Stomach (tissue), 19 donors: ENCODE measurements at places on chromosomes 7 and 10. TPM values are rescaled to one million over a fixed set of nuclear protein-coding genes. Genes with fewer than 3 reads are reported as not detected.

DNA sequence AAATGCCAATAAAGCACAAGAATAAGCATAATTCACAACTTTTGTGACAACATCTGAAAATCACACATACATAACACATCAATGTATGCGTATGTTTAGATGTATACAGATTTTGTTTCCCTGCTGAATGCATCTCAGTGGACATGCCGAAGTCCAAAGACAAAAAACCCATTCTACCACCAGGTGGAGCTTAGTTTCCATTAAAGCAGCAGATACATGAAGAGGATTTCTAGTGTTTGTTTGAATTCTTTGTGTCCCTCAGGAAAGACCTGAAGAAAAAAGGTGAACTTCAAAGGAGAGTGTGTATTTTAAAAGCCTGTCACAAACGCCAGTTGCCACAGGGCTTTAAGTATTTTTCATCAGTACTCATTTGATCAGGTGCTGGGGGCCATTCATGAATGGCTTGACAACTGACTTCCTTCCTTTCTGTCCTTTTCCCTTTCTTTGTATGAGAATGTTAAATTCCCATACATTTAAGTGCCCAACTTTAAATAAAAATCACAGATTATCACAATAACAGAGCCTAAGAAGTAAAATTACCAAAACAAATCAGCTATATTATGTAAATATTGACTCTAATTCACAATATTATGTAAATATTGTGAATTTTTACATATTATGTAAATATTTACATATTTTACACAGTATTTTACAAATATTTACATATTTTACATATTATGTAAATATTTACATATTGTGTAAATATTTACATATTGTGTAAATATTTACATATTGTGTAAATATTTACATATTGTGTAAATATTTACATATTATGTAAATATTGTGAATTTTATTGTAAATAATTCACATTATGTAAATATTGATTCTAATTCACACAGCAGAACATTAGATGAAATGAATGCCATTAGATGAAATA lies 343.0 kb downstream of the CRPPA start:
- no peak for DNase-seq

GRCh38 chr10:13848520-13849445 lies 262.0 kb downstream of the PRPF18 start:
- DNase-seq: no peak

DNA sequence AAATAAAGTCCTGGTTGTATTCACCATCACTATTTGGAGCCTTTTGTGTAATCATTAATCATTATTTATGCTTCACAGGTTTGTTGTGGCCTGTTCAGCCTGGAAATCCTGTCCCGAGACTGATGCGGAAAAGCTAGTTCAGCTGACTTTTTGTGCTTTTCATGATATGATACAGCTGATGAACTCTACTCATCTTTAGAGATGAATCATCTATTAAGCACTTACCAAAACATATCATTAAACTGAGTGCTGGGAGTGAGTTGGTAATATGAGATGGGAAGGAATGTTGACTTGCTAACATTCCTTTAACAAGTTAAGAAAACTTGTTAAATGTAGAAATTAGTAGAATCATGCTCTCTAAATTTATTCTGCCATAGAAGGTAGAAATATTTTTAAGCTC lies 53.0 kb downstream of the CROT start:
- DNase-seq: no peak

GRCh38 chr7:16627236-16627635 lies 18.3 kb downstream of the ANKMY2 start:
- no peak for DNase-seq

GRCh38 chr7:72437610-72438009 lies 25.5 kb upstream of the CALN1 start:
- DNase-seq: no peak

GRCh38 chr10:17425584-17426262 lies 28.7 kb downstream of the ST8SIA6 start:
- peak; percentile 33 for DNase-seq

GRCh38 chr7:20229646-20230500 lies 12.7 kb upstream of the MACC1 start:
- no peak for DNase-seq

Gene VWA2
- polyA plus RNA-seq: 6.2 TPM

DNA sequence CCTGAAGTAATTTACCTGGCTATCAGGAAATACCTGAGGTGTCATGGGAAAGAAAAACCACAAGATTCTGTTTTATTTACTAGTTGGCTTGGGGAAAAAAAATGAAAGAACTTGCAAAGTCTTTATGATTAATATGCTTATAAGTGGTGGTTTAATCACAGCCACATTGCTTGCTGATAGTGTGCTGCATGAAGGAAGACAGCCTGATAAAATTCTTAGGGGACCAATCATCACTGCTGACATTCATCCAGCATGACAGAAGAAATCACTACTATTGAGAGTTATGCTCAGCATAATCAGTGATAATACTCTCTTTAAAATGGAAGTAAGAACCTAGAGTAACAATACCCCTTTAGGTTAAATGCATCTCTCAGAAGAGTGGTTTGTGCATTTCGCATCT lies 150.2 kb upstream of the LRRN3 start:
- no peak for DNase-seq

DNA sequence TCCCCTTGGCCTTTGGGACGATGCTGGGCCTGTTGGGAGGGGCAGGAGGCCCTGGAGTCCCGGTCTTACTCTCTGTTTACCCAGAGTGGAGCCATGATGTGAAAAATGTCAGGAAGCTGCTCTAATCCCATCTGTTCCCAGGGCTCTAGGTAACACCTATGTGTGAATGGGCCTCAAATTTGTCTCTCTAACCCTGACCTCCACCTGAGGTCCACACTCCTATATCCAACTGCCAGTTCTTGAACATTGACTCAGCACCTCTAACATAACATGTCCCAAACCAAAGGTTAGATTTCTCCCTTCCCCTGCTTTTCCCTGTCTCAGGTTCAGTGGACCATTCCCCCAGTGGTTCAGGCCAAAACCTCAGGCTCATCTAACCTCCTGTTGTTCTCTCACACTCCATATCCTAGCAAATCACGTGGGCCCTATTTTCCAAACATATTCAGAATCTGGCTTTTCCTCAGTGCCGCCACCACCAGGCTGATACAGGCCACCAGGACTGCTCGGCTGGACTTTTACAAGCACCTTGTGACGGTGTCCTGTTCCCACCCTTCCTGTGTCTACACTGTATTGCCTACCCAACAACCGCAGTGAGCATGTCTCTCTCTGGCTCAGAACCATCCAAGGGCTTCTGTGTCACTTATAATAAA lies 130.6 kb downstream of the ATXN7L1 start:
- DNase-seq: no peak

Gene CPXM2
- polyA plus RNA-seq: 7.9 TPM

GRCh38 chr10:132066186-132066585 lies 440 bp downstream of the JAKMIP3 start:
- DNase-seq: peak; percentile 17

Gene OPN4
- not detected for polyA plus RNA-seq

Gene DGKB
- polyA plus RNA-seq: not detected

Gene IDI2
- not detected for polyA plus RNA-seq

Gene FFAR4
- not detected for polyA plus RNA-seq

Gene OR2A42
- polyA plus RNA-seq: not detected

Gene GGCT
- 49.2 TPM for polyA plus RNA-seq

DNA sequence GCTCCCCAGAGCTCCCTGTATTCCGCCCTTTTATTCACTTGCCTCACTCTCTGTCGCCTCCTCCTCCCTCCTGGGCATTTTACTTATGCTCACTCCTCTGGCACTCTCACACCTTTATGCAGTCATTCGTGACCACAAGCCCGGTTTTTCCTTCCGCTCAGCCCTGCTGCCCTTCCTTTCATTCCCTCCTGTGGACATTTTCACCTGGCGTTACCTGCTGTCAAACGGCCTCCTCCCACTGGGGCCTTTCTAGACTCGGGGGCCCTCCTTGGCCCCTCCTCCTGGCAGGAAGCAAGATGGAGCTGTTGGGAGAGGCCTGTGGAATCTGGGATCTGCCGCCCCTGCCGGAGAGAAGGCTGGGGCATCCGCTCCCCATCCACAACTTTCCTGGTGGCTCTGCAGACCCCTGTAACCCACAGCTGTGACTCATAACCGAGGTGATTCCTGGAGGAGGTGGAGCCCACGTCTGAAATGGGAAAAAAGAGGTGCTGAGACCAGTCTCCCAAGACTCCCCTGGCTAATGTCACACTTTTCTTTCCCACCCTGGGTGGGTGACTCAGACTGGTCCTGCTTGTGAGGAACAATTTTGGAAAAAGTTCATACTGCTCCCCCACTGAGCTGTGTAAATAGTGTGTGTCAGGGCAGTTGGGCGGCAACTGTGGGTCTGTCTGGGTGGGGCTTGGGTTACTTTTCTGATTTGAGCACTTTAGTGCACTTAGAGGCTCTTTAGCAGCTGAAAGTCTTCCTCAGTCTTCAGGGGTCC lies 1.2 kb downstream of the VCL start:
- peak; percentile 91 for DNase-seq

- DNase-seq: peak; percentile 34
Measured at GRCh38 chr10:5888843-5889623, 660 bp downstream of the ANKRD16 start.

DNA sequence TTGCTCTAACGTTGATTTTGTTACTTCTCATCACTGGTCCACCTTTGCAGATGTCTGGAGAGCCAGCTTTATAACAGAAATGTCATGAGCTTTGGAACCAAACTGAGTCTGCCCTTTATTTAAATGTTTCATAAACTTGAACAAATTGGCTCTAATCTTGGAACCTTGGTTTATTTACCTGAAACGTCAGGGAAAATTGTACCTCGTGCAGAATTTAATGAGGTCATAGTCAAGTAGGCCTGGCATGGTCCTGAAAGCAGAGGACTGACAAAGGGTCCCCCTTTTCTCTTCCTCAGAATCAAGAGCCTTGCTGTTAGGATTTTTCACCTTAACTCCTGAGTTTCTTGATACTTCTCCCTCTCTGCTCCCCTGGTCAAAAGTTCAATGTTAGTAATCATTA lies 828.0 kb downstream of the GRID1 start:
- DNase-seq: no peak

- no peak for DNase-seq
Measured at GRCh38 chr10:1184541-1185430, 128.6 kb downstream of the WDR37 start.

- no peak for DNase-seq
Measured at GRCh38 chr10:80170641-80171040, 34.7 kb downstream of the ANXA11 start.

- DNase-seq: no peak
Measured at GRCh38 chr10:73218431-73219191, 28.4 kb downstream of the DNAJC9 start.

DNA sequence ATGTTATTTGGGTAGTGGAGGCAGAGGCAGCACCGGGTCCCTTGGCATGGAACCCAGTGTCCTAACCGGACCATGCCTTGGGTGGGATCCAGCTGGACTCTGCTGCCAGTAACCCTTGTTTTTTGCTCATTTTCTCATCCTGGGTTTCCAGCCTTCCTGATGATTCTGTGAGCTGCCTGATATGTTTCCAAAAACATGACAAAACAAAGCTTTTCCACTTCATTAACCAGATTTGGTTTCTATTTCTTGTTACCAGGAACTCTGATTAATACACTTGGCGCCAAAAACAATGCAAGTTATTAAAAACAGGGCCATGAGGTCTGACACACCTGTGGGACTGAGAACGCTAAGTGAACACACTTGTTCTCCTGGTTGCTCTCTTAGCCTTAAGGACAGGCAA lies 32.8 kb upstream of the DLG5 start:
- no peak for DNase-seq

Gene SFTPA1
- 3.2 TPM for polyA plus RNA-seq

DNA sequence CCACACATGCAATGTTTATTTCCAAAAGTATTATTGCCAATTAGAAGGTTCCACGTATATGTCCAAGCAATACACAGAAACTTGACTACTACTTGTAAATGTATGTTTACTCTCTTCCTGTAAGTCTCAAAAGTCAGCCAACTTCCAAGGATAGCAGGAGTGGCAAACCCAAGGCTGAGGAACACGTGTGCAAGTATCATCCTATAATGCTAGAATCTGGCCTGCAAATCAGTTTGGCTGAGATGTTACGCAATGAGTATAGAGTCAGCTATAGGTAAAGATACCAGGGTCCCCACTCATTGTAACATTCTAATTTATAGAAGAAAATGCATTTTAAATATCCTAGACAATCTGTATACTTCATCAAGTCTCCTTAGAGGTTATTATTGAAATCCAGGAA lies 34.7 kb downstream of the CYTH3 start:
- DNase-seq: no peak

DNA sequence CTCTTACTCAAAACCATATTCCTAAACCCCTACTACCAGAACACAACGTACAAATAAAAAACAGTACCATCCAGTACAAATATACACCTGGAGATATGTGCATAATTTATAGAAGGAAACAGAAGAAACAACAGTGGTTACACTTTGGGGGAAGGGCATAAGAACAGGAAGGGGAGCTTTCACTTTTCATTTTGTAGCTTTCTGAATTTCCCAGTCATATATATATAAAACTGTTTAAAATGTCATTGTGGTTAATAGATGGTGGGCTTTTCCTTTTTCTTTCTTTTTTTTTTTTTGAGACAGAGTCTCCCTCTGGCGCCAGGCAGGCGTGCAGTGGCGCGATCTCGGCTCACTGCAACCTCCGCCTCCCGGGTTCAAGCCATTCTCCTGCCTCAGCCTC lies 47.2 kb downstream of the MALSU1 start:
- no peak for DNase-seq

- DNase-seq: no peak
Measured at GRCh38 chr7:130150587-130150986, 54.6 kb downstream of the TMEM209 start.

Gene GPR37
- polyA plus RNA-seq: 0.73 TPM

DNA sequence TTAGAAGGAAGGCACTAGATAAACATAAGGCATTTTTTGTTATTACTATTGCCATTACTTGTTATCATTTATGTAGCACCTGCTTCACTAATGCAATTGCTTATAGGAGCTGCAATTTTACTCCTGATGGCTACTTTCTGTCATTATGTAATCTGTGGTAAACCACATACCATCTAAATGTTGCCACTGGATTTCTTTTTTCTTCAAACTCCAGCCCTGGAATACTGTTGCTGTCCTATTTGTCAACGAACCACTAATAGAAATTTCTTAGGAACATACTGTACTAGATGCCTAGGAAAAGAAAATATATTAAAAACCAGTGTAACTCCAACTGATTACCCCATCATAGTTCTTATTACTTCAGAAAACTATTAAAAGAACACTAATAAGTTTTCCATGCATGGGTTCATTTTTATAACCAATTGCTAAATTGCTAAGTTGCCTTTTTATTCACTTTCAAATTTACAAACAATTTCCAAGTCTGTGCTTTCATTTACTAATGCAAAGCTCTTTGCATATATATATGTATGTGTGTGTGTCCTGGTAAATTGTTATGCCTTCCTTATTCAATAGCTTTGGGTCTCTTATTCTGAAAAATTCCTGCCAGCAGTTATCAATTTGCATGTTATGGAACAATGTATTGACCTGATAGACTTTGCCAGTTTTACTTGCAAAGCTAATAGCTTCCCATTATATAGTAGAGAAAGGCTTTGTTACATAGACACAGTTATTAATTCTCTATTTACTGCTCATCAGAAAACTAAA lies 287.4 kb downstream of the EXOC4 start:
- no peak for DNase-seq
